ENCODE measurements at places on chromosomes 7 and 10. TPM values are rescaled to one million over a fixed set of nuclear protein-coding genes. Genes with fewer than 3 reads are reported as not detected.
A peak's percentile ranks its signal among the peaks of the same experiment; 100 is the strongest.

GRCh38 chr10:73182568-73182967 is 14.6 kb downstream of the FAM149B1 start:
- no peak overlapping the region for H3K4me3 ChIP-seq
- H3K36me3 ChIP-seq: peaks cover 2% of the 10 kb centered on the region
- no peaks in the 10 kb centered on the region for H3K27me3 ChIP-seq
- no peak for DNase-seq

DNA sequence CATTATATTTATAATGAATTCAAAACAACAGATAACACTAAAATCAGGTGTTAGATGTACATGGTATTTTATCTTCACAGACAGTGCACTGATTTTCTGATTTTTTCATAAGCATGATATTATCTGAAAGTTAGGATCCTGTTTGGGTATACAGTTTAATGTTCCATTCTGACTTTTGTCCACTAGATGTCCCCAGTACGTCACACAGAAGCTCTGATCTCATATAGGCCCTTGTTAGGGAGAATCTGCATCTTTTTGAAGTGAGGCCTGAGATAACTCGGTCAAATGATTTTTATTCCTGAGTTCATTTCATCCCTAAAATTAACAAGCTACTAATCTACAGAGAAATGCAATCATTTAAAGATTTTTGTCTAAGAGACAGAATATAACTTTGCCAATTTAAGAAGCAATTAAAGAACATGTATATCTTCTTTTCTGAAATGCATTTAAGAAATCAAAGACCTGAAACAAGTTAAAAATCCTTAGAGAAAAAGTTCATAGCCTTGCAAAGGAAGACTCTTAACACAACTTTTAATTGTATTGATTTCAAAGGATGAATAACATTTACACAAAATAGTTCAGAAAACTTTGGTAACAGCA is 72.0 kb upstream of the TES start:
- no peak overlapping the region for H3K27ac ChIP-seq
- 0 out of 2 replicates have a peak, but pooled peaks cover 2% of the 10 kb centered on the region for H3K27me3 ChIP-seq
- peak; percentile 52 for DNase-seq
- H3K4me3 ChIP-seq: no peak overlapping the region
- H3K4me1 ChIP-seq: peaks cover 13% of the 10 kb centered on the region
- H3K36me3 ChIP-seq: no peaks in the 10 kb centered on the region

- H3K4me1 ChIP-seq: no peaks in the 10 kb centered on the region
- no peaks in the 10 kb centered on the region for H3K36me3 ChIP-seq
- H3K27me3 ChIP-seq: no peaks in the 10 kb centered on the region
- H3K4me3 ChIP-seq: no peak overlapping the region
- DNase-seq: no peak
Observed at GRCh38 chr7:133676805-133677370, 424.0 kb downstream of the EXOC4 start.

Gene IGF2BP3
- 37.7 TPM for total RNA-seq

Gene LRIT1
- total RNA-seq: not detected

Gene TIMM23
- 98.6 TPM for total RNA-seq

- no peak for DNase-seq
- H3K4me3 ChIP-seq: 0 out of 2 replicates have a peak overlapping the region, but pooled peaks have one; percentile 8
- H3K36me3 ChIP-seq: no peaks in the 10 kb centered on the region
- H3K27ac ChIP-seq: peak overlapping the region; percentile 56
Observed at GRCh38 chr7:139851770-139852481, 22.9 kb downstream of the TBXAS1 start.

- H3K27me3 ChIP-seq: peaks cover 34% of the 10 kb centered on the region
- no peak for DNase-seq
- no peaks in the 10 kb centered on the region for H3K4me1 ChIP-seq
- no peaks in the 10 kb centered on the region for H3K36me3 ChIP-seq
Observed at GRCh38 chr10:124119946-124120345, 26.5 kb upstream of the CHST15 start.

DNA sequence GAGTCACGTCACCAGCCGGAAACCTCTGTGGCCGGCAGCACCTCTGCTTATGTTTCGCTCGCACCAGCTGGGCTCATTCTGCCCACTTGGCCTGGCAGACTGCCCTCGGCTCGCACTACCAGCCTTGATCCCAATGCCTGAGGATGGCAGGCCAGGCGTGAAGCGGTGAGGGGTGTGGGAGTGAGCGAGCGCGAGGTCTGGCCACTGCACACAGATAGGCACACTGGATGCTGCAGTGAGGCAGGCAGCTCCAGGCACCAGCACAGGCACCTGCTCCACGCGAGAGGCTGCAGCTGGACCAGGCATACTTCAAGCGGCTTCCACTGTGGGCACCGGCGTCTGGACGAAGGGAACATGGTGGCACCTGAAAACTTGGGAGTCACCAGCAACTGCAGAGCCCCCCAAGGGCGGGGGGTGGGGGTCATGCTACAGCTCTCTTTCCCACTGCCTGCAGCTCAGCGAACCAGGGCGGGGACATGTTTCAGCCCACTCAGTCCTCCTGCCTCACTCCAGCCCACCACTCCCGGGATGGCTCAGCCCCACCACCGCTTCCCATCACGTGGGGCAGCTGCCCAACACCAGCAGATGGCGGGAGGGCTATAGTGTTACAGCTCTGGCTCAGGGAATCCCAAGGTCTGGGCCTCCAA is 5.4 kb upstream of the DMTF1 start:
- H3K27me3 ChIP-seq: no peaks in the 10 kb centered on the region
- no peaks in the 10 kb centered on the region for H3K36me3 ChIP-seq
- DNase-seq: no peak
- peaks cover 13% of the 10 kb centered on the region for H3K4me1 ChIP-seq

Gene PLAC9
- total RNA-seq: not detected

Gene PNLIPRP1
- not detected for total RNA-seq

DNA sequence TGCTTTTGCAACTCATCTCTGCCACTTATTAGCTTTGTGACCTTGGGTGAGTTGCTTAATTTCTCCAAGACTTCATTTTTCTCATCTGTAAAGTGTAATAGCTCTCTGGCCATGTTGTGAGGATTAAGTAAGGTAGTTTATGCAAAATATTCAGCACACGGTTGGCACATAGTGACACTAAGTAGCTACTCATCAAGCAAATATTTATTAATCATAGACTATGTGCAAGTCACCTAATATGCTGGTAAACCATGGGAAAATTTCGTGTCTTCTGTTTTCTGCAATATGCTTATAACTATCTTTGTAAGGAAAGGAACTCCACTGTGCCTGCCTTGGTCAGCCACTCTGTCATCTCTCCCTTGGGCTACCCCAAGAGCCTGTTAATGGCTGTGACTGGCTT is 50.3 kb upstream of the EGR2 start:
- H3K27me3 ChIP-seq: no peaks in the 10 kb centered on the region
- DNase-seq: no peak
- H3K27ac ChIP-seq: no peak overlapping the region
- H3K36me3 ChIP-seq: no peaks in the 10 kb centered on the region
- H3K4me3 ChIP-seq: no peak overlapping the region

GRCh38 chr10:123634221-123634620 is 31.9 kb upstream of the GPR26 start:
- no peaks in the 10 kb centered on the region for H3K4me1 ChIP-seq
- H3K27me3 ChIP-seq: peaks cover 9% of the 10 kb centered on the region
- H3K4me3 ChIP-seq: no peak overlapping the region

- no peak overlapping the region for H3K27ac ChIP-seq
- H3K4me3 ChIP-seq: no peak overlapping the region
- no peaks in the 10 kb centered on the region for H3K36me3 ChIP-seq
- no peak for DNase-seq
- no peaks in the 10 kb centered on the region for H3K27me3 ChIP-seq
- H3K4me1 ChIP-seq: no peaks in the 10 kb centered on the region
Observed at GRCh38 chr7:117949232-117949631, 76.0 kb upstream of the CTTNBP2 start.

DNA sequence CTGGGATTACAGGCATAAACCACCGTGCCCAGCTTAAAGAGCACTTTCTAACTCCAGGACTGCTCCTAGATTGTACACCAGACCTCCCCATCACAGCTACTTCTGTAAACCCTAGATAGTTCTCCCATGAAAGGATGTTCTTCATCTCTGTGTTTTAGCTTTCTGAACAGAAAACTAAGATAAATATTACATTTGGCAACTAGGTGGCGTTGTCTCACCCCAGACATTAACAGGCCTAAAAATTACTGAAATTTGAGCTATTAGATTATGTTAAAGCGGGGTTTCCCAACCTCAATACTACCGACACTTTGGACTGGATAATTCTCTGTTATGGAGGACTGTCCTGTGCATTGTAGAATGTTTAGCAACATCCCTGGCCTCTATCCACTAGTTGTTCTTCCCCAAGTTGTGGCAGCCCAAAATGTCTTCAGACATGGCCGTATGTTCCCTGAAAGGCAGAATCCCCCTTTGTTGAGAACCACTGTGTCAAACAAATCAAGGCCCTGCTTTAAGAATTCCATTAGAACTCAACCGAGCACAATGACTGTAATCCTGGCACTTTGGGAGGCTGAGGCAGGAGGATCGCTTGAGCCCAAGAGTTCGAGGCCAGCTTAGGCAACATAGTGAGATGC is 19.1 kb downstream of the ATOH7 start:
- H3K4me3 ChIP-seq: no peak overlapping the region
- no peaks in the 10 kb centered on the region for H3K36me3 ChIP-seq
- DNase-seq: peak; percentile 15
- H3K4me1 ChIP-seq: peaks cover 7% of the 10 kb centered on the region
- H3K27ac ChIP-seq: no peak overlapping the region
